ENCODE measurements at places on chromosomes 12 and 14. TPM values are rescaled to one million over a fixed set of nuclear protein-coding genes. Genes with fewer than 3 reads are reported as not detected.

GRCh38 chr14:95143808-95144620, 13.3 kb downstream of the DICER1 start:
- DNase-seq, result no peak

DNA sequence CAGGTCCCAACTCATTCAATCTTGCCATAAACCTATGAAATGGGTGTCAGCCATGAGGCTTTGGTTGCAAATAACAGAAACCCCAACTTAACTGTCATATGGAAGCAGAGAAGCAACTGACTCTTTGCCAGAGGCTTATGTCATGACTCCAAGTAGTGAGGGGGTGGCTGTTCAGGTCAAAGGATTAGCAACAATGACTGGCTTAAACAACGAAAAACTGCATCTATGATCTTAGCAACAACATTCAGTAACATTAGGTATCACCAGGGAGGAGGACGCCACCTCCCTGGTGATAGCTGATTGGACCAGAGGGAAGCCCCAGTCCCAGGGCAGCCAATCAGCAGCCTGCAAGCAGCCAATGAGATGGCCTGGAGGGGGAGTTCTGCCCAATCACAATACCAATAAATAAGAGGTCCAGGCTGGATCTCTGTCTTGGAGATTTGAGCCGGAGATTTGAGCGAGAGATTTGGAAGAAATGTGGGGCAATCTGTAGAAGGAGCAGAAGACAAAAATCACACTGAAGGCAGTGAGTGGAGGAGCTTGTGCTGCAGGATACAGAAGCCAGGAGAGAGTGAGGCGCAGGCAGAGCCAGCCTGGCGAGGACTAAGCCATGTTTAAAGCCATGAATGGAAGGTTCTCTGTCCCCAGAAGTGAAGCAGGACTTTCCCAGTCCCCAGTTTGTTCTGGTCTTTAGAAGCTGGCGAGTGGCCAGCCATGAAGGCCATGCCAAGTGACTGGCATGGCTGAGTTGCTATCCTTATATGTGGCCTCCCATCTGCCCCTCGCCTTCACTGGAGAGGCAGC, 93.3 kb downstream of the CALM1 start:
- no peak for DNase-seq

GRCh38 chr14:24712909-24713308, 78.9 kb upstream of the GZMB start:
- DNase-seq, result no peak

GRCh38 chr14:98208211-98208611, 1063.8 kb downstream of the BCL11B start:
- no peak for DNase-seq

GRCh38 chr12:6824085-6824775, 2.6 kb downstream of the GPR162 start:
- DNase-seq, result no peak

The IFI27L1 gene
- 12.5 TPM for polyA plus RNA-seq
